ENCODE measurements at places on chromosomes 2 and 18.

DNA sequence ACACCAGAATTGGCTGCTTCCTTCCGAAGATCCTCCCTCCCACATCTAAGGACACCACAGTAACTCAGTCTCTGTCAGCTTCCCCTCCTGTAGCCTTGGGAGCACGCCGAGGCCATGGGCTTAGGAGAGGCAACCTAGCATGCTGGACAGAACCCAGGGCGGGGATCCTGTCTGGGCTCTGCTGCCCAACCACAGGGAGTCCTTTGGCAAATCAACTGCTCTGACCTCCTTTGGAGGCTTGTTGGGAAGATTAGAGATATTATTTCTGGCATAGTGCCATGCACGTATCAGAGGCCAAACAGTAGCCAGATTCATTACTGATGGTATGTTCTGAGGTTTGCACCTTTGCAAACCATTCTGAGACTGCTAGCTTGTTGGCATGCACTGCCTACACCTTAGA, 262.7 kb upstream of the EPAS1 start:
- DNase-seq = no peak

DNA sequence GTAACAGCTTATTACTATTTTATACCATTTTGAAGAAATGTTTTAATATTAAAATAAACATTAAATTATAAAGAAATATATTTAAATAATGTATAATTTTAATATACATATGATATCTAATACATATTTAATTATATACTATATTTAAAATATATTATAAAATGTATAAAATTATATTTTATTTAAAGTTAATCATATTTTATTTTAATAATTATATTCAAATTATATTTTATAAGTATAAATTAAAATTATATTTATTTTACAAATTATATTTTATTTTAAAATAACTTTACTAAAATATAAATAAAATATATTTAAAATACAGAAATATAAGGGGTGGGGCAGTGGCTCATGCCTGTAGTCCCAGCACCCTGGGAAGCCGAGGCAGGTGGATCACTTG, 2.1 kb downstream of the CRYGD start:
- DNase-seq = no peak

GRCh38 chr18:59690996-59691395, 6.2 kb downstream of the CCBE1 start:
- no peak for DNase-seq

DNA sequence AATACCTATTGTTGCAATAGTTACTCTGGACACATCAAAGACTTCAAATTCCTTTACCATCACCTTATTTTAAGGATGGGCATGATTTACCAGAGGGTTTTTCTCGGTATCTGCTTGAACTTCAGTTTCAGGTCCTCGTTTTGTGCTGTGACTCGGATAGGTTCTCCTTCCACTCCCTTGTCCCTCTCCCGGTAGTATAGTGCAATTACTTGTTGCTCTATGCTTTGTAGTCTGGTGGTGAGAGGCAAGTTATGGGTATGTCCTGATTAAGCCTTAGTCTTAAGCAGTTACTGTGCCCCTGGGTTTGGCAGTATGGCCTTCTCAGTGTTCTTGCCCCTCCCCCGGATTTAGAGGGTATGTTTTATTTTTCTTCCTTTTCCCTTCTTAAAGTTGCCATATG, 96.6 kb downstream of the RHBDD1 start:
- no peak for DNase-seq

- DNase-seq = peak; percentile 56
These were observed 856.4 kb downstream of the RNF144A start for GRCh38 chr2:7773362-7774360.

DNA sequence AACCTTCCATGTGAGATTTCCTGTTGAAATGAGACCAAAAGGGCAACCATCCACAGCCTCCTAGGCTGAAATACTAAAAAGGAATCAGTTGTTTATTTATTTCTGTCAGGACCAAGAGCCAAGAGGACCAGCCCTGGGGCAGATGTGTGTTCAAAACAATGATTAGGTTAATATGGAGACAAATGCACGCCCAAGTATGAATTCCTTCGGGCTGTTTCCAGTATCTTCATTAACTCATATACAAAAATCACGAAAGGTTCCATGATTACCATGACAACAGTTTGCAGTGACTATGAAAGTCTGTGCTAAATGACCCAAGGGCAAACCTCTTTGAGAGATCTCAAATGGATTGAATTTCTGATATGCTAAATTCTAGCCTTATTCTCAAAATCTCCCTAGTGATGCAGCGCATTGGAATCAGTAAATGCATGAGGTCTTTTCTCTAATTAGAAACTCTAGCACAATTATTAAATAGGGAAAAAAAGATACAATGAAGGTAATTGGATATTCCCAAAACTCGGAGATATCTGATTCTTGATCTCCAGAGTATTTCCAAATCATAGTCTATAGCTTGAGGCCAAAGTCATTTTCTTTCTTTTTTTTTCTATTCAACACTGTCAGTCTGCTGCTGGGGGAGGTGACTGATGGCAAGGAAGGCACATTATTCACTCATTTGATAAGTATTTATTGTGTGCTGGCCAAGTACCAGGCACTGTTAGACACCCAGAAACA, 35.6 kb downstream of the VIT start:
- DNase-seq = no peak

- no peak for DNase-seq
These were observed 16.2 kb downstream of the MTIF2 start for GRCh38 chr2:55252832-55253231.

- no peak for DNase-seq
These were observed 190.5 kb downstream of the CLIP4 start for GRCh38 chr2:29305762-29306161.

GRCh38 chr18:33820517-33821371, 242.7 kb downstream of the ASXL3 start:
- no peak for DNase-seq

GRCh38 chr2:50263728-50264127, 768.2 kb downstream of the NRXN1 start:
- no peak for DNase-seq

DNA sequence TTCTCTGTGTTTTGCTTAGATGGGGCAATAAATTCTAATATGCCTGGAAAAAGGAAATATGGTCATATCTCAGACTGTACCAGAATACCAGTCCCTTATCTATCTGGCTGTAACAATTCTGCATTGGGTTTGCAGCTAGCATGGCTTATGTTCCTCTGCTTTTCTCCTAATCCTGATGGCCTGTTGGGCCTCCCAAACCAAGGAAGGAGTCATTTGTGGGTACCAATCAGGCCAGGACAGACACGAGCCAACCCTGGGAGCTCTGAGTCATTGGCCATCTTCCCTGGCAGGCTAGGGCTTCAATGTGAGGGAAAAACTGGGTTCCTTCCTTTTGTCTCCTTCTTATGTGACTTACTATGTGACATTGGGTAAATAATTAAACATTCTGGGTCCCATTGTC, 12.0 kb downstream of the SMARCAL1 start:
- no peak for DNase-seq

GRCh38 chr2:149122516-149122915, 84.0 kb downstream of the LYPD6B start:
- no peak for DNase-seq

- DNase-seq = no peak
These were observed 2.3 kb upstream of the BCL11A start for GRCh38 chr2:60555783-60556139.
